ENCODE measurements at places on chromosomes 5 and 9.
A peak's percentile ranks its signal among the peaks of the same experiment; 100 is the strongest.

DNA sequence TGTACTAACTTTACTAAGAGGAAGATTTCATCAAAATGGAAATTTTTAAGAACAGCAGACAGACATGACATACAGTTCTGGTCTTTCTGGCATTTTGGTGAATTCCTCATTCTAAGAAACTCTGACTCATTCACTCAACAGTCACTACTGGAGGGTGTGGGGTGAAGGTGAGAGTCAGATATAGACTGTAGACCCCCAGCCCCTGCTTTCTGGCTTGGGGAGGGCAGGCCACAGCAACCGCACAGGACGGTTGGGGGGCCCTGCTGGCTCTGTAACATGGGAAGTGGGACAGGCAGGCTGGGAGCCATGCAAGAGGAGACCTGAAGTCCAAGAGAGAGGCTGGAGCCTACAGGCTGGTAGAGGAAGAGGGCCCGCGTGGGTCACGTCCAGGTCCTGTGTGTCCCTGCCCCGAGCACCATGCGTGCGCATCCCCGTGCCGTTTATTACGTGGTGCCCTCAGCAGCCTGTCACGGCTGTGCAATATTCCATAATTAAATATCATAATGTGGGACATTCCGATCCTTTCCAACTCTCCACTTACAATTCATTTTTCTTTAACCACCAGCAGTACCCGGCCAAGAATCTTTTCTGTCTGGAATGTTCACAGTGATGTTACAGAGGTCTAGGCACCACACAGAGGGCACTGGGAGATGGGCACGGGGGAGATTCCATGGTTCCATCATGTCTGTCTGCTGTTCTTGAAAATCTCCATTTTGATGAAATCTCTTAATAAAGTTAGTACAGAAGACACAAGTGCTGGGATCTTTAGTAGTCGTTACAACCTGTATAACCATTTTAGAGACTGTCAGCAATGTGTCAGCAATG, 75.5 kb downstream of the SEMA4D start:
- no peak for DNase-seq

DNA sequence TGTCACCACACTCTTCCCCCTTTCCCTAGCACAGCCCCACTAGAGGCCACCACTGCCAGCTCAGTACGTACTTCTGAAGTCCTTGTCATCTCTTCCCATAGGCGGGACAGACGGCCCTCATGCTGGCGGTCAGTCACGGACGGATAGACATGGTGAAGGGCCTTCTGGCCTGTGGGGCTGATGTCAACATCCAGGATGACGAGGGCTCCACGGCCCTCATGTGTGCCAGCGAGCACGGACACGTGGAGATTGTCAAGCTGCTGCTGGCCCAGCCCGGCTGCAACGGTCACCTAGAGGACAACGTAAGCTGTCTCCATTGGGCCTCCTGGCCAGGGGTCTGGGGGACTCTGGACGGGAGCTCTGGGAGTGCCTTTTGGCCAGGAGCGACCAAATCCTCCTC, 99.4 kb upstream of the DMRT1 start:
- DNase-seq = no peak

DNA sequence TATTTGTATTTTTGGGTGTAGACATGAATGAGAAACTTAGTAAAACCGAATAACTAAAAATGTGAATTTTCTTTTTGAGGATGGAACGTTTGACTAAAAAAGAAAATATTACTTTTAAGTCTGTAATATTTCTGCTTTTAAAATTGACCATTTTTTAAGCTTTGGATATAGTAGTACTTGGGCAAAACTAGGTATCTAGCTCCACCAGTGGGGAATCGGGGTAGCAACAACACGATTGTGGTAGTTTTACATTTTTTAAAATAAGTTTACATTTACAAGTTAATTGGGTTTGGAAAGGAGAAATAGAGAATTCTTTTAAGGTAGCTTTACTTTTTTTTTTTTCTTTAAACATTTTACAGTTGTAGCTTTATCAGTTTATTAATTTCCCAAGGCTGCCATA, 154.4 kb downstream of the MAN2A1 start:
- DNase-seq = no peak

GRCh38 chr9:87795178-87795577, 69.3 kb downstream of the CTSL start:
- no peak for DNase-seq

- DNase-seq = no peak
Measured at GRCh38 chr5:133390416-133391353, 221.7 kb downstream of the FSTL4 start.

GRCh38 chr9:76162751-76163500, 231.3 kb downstream of the RFK start:
- DNase-seq = no peak

DNA sequence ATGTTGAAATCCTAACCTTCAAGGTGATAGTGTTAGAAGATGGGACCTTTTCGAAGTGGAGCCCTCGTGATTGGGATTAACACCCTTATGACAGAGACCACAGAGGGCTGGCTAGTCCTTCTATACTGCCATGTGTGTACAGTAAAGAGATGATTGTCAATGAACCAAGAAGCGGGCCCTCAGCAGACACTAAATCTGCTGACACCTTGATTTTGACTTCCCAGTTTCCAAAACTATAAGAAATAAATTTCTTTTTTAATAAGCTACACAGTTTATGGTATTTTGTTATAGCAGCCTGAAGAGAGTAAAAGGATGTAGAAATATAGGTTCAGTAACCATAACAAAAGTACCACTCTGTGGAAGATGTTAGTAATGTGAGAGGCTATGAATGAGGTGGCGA, 419.0 kb upstream of the NUDT12 start:
- DNase-seq = no peak

- DNase-seq = no peak
Measured at GRCh38 chr9:91296354-91296753, 65.4 kb downstream of the AUH start.

GRCh38 chr5:110735556-110735955, 3.3 kb upstream of the SLC25A46 start:
- no peak for DNase-seq

DNA sequence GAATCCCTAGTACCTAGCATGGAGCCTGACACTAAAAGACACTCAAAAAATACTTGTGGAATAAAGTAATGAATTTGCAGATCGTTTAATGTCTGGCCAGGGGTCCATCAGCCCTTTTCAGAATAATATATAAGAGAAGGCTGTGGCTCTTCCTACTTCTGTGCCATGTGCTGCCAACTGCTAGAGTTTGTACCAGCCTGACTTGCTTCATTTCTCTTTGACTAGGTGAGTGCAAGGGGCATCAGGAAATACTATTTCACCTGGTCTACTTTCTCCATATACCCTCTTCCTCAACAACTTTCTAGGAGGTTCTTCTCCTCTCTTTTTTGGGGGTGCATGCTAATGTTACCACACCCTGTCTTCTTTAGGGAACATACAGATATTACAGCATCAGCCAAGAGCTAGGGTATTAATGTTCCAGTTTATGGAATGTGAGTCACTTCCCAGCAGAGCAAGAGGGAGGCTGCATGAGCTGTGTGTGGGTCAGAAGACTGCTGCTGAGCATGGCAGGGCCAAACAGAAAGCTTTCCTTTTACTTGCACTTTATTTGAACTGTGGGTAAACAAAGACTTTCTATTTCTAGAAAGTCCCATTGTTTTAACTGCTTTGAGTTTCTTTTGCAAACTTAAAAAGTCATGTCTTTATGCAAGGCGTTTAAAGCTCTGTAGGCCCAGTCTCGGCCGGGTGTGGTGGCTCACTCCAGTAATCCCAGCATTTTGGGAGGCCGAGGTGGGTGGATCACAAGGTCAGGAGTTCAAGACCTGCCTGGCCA, 158.9 kb downstream of the ADAMTSL1 start:
- DNase-seq = no peak

- no peak for DNase-seq
Measured at GRCh38 chr5:7941692-7942091, 72.7 kb downstream of the MTRR start.

GRCh38 chr5:10233505-10233904, 16.2 kb downstream of the ATPSCKMT start:
- DNase-seq = peak; percentile 12

- peak; percentile 78 for DNase-seq
Measured at GRCh38 chr5:11128021-11128420, 367.0 kb upstream of the DAP start.

DNA sequence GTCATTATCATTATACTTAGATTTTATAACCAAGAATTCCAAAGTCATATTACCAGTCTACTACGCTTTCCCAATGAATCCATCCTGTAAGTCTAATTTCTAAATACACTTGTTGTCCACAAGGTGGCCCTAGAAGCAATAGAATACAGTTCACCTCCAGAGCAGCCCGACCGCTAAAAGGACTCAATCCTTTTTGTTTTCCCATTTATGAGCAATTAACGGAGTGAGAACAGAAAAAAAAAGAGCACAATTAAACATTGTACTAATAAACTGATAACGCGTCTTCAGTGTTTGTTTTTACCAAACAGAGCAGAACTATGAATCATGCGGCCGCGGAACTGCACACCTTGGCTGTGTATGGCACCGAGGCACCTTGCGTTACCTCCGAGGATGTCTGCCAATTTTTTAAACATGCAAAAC, 160.7 kb upstream of the DAPK1 start:
- DNase-seq = no peak

DNA sequence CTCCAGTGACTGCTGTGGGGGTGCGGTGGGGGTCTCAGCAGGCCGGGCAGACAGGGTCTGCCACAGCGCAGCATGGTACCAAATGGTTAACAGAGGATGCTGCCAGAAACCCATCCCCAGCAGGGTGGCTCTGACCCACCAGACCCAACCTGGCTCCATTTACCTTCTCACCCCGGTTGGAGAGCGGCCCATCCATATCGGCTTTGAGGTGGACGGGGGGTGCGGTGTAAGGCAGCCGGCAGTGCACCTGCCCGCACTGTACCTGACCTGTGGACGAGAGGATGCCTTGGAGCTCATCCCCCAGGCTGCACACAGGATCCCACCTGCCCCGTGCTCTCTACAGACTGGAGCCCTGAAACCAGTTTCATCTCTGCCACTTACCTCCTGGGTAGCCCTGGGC, 19.3 kb downstream of the LHX6 start:
- DNase-seq = no peak

DNA sequence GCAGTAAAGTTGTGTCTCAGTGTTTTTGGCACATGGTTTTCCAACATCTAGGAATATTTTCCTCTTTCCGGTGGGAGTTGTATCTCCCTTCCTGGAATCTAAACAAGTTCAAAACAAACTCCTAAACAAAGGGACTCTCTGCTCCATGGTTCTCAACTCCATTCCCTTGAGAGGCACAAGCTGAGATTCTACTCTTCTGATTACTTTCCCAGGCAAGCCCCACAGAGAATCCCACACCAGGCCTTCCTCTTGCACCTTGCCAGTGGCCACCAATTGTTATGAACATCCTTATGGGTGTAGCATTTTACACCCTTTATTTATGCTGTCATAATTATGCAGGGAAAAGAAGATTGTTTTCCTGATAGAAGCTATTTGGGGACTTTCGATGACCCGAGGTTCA, 25.8 kb upstream of the SH3TC2 start:
- no peak for DNase-seq

DNA sequence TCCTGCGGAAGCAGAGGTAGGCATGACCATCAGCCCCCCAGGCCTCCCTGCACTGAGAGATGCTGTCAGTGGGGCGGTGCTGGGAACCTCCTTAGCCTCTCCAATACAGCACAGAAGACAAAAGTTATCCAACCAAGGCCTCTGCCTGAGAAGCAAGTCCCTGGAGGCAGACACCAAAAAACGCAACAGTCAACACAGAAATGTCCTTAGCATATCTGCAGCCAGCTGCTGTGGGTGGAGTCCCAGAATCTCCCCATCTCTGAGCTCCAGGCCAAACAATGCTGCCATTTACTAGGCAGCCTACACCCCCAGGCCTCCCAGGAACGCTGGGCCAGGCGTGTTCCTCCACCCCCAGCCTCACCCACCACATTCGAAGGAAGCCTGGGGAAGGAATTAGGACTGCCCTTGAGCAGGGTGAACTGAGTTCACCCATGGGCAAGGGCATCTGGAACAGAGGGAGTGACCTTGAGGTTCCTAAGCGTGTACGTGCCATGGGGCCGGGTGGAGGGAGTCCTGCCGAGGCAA, 43.7 kb downstream of the STK10 start:
- no peak for DNase-seq

DNA sequence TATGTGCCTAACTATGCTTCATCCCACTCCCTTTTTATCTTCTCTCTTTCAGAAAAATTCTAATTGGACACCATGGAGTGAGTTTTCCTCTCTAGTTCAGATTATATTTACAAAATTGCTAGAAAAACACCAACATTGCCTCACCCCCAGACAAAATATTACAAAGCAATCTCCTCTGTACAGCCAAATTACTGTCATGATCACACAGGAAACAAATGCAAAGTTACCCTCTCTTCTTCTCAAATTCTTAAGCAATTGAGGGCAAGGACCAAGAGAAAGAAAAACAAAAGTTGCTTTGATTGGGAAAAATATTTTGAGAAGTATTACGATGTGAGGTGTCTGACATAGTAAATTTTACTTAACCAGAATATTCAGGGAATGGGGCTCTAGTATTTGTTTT, 30.8 kb upstream of the ABCA1 start:
- no peak for DNase-seq

DNA sequence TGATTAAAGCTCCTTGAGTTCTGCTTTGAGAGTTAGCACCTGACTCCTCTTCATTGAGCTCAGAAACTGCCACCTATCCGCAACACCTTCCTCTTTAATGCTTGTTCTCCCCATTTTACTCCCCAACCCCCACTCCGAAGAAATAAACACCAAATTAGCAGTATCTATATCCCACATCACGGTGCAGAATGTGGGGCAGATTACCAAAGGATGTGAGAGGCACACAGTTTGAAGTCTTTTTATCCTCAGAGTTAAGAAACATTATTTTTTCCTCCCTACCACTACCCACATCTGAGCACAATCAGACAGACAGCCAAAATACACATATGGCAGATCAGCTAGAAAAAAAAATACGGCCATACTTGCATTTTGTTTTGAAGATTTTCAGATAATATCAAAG, 26.1 kb upstream of the IL7R start:
- DNase-seq = no peak

GRCh38 chr5:31029925-31030324, 163.6 kb upstream of the CDH6 start:
- no peak for DNase-seq

DNA sequence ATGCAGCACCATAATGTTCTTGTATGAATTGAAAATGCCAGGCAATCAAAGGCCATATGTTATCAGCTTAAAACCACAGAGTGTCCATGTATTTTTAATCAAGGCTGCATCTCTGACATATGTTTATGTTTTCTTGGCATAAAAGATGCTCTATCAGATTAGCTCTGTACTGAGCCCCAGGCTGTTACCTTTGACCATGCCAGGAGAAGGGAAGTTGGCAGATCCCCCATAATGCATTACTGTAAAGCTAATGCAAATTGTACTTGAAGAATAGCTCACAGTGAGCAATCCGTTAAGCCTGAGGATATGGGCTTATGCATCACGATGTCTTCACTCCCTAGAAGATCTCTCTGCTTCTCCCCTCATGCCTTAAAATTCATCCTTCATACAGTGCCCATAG, 414.4 kb downstream of the BRINP1 start:
- DNase-seq = no peak

- no peak for DNase-seq
Measured at GRCh38 chr5:88405783-88406182, 137.1 kb upstream of the TMEM161B start.

GRCh38 chr5:18687429-18687828, 1053.2 kb downstream of the TAF11L14 start:
- DNase-seq = no peak
